ENCODE measurements at places on chromosomes 2 and 18.

DNA sequence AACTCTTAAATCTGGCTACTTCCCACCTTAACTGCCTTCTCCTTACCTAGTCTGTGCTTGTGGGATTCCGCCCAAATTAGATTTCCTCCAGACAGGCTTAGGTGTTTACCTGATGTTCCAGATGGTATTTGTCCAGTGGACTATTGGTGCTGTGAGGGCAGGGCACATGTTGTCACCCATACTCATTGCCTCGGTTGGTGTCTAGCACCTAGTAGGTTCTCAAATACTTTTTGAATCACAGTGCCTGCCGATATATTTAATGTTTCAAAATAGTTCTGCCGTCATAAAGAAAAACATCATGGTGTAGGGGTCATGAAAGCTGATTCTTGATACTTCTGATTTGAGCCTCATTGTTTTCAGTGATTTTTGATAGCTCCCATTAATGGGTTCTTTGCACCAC, 1.1 kb downstream of the SEPTIN2 start:
- no peak for DNase-seq

DNA sequence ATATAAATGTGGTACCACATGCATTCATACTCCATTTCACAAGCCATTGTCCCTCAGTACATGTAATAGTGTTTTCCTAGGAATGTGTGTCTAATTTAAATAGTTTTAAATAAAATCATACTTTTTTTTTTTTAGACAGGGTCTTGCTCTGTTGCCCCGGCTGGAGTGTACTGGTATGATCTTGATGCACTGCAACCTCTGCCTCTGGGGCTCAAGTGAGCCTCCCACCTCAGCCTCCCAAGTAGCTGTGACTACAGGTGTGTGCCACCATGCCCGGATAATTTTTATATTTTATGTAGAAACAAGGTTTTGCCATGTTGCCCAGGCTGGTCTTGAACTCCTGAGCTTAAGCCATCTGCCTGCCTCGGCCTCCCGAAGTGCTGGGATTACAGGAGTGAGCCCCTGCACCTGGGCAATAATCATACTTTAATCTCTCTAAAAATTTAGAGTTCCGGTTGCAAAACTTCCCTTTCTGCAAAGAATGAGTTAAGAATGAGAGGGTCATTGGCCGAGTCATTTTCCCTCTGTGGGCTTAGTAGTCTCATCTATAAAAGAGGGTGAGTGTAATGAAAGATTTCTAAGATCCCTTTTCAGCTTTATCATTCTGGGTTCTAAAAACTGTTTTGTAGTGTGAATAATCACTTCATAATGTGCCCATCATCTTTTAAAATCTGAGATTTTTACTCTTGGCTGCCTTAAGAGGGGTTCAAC, 116.0 kb upstream of the PELI1 start:
- no peak for DNase-seq

DNA sequence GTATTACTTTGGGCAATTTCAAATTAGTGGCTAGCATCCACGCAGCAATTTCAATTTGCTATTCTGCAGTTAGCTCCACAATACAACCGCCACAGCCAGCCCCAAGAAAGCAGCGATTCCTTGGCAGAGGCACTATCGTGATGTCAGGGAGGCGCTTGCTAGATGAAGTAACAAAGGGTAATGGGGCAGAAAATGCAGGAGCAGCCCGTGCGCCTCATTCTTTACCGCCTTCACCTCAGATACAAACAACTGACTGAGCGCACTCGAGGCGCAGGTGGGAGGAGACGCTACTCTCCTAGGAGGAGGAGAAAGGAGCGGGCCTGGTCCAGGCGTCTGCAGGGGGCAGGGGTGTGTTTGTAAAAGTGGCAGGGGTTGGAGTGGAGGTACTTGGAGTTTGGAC, 76.9 kb upstream of the ASB18 start:
- no peak for DNase-seq

GRCh38 chr2:191690327-191690726, 12.4 kb downstream of the NABP1 start:
- no peak for DNase-seq

GRCh38 chr2:71886241-71886640, 261.4 kb downstream of the CYP26B1 start:
- no peak for DNase-seq

- no peak for DNase-seq
Observed at GRCh38 chr2:129117434-129117833, 798.8 kb upstream of the HS6ST1 start.

DNA sequence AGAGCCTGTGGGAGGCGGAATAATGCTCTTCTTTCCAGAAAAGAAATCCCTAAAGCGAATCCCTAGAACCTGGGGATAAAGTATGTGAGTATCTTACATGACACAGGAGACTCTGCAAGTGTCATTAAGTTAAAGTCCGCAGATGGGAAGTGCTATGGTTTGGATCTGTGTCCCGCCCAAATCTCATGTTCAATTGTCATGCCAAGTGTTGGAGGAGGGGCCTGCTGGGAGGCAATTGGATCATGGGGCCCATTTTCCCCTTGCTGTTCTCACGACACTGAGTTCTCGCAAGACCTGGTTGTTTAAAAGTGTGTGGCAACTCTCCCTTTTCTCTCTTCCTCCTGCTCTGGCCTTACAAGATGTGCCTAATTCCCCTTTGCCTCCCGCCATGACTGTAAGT, 207.8 kb downstream of the MYT1L start:
- DNase-seq: no peak

DNA sequence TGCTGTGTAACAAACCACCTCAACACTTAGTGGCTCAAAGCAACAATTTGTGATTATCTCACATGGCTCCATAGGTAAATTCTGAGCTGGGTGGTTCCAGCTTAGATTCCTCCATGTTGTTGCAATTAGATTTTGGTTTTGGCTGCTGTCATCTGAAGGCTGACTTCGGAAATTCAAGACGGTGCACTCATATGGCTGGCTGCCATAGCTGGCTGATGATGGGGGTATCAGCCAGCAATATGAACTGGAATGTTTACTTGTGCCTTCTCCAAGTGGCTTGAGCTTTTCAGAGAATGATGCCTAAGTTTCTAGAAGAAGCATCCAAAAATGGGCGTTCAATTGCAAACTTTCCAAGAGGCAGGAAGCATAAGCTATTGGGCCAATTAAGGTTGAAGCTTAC, 213.1 kb downstream of the GCA start:
- no peak for DNase-seq

- no peak for DNase-seq
Observed at GRCh38 chr2:9164112-9164608, 42.5 kb upstream of the ASAP2 start.

DNA sequence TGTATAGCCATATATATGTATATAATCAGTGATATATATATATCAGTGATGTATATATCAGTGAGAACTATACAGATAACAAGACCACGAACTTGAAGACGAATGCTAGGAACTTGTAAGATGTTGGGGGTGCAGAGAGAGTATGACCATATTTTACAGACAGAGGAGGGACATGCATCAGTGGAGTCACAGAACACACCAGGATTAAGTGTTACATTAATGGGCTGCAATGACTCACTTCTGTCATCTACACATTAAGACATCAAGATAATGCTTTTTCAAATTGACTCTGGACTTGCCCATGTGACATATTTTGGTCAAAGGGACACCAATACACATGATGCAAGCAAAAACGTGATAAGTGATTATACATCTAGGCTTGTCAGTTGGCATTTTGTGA, 501.0 kb downstream of the LRRTM4 start:
- no peak for DNase-seq

- DNase-seq: no peak
Observed at GRCh38 chr18:42850174-42851083, 265.1 kb downstream of the RIT2 start.

- no peak for DNase-seq
Observed at GRCh38 chr2:222969491-222969890, 82.5 kb upstream of the KCNE4 start.

DNA sequence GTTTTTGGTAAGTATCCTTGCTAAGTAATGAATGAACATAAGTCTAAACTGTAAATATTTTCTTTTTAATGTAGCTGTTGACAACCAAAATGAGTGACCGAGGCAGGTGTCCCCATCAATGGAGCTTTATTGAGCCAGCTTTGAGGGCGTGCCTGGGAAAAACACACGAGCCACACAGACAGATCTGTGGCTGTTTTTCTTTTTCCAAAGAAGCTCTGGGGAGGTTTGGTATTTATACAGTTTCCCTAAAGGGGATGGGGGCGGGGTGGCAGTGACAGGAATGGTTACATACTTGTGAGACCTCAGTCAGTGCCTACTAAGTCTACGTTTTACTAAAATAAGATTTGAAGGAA, 11.2 kb downstream of the DBI start:
- DNase-seq: no peak

- DNase-seq: no peak
Observed at GRCh38 chr2:234840336-234840735, 111.5 kb upstream of the SH3BP4 start.

- no peak for DNase-seq
Observed at GRCh38 chr18:14975431-14975830, 227.5 kb downstream of the ANKRD30B start.

- no peak for DNase-seq
Observed at GRCh38 chr2:54630858-54631497, 92.5 kb upstream of the EML6 start.

DNA sequence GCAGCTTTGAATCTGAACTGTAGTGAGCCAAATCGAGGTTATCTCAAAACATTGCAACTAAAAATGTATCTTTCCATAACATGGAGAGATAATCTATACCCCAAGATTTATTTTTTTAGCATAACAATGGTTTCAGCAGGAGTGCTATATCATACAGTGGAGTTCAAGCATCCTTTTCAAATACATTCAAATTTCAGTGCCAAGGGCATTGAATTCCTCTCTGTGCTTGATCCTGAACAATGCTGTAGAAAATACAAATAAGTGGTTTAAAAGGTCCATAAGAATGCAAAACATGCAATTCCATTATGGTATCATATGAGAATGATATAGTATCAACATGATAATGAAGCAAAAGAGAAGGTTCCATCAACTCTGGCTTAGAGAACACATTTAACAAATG, 201.7 kb downstream of the TXNL1 start:
- no peak for DNase-seq

GRCh38 chr2:106165029-106165428, 29.1 kb downstream of the UXS1 start:
- DNase-seq: no peak

DNA sequence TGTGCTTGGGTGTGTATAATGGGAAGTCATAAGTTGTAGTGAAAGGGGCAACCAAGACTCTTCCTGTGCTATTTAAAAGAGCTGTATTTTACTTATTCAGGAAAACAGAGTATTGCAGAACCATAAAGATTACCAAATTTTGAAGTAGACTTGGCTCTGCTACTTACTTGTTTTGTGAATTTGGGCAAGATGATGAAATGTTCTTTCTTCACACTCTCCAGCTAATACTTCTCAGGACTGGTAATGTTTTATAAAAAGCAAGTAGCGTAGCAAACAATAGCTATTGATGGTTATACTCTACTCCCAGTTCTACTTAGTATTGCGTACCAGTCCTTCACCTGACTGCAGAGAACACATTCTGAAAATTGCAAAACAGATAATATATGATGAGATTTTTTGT, 374.1 kb downstream of the ARHGAP15 start:
- no peak for DNase-seq

GRCh38 chr18:60176259-60176658, 196.3 kb downstream of the MC4R start:
- no peak for DNase-seq

GRCh38 chr2:188199716-188200128, 92.0 kb upstream of the GULP1 start:
- DNase-seq: no peak

- DNase-seq: no peak
Observed at GRCh38 chr2:196798980-196799379, 503 bp downstream of the GTF3C3 start.

DNA sequence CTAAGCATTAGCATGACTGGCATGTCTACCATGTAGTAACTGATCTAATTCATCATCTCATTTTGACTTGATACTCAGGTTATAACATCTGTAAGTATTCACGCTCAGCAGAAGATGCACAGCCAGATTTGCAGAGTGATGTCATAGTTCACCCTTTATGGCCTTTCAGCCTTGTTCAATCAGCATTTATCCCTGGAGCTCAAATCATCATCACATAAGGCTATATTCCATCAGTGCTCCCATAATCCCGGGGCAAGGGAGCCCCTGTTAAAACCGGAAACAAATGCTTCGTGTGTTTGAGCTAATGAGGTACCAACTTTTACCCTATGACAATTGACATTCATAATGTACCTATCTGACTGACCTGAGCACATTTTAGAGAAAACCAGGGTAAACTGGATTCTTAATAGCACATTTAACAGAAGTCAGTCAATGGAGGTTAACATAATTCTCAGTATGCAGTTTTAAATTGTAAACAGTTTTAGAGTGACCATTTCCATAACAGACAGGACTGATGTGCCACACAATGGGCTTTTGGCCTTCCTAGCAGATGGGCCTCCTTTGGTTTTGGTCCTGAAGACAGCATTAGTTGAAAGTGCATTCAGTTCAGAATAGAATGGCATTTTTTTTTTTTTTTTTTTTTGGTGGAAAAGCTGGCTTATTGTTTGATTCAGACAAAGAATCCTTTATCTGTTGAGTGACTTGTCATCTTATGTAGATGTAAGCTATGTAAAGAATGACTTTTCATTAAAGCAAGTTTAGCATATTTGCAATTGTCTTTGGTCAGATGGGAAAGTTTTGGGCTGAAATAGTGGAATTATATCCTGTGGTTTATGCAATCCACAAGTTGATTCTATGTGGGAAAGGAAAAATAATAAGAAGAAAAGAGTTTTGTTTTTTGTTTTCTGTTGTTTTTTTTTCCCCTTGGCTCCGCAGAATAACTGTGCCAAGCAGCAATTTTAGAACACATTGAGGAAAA, 866.0 kb upstream of the ACVR2A start:
- DNase-seq: no peak

DNA sequence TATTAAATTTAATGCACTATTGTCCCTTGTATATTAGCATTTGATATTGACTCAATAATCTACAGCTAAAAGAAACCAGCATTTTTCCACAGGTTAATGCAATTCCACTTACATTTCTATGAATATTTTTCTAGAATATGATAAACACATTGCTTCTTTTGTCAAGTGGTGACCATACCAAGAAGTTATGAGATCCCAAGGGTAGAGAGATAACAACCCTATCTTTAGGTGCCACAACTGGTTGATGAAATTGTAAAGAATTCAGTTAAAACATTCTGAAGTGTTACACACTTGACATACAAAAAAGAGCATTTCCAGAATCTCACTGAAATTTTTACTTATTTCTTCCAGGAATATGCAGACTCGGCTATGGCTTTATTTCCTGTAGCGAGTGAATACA, 56.0 kb downstream of the ABCG8 start:
- no peak for DNase-seq

DNA sequence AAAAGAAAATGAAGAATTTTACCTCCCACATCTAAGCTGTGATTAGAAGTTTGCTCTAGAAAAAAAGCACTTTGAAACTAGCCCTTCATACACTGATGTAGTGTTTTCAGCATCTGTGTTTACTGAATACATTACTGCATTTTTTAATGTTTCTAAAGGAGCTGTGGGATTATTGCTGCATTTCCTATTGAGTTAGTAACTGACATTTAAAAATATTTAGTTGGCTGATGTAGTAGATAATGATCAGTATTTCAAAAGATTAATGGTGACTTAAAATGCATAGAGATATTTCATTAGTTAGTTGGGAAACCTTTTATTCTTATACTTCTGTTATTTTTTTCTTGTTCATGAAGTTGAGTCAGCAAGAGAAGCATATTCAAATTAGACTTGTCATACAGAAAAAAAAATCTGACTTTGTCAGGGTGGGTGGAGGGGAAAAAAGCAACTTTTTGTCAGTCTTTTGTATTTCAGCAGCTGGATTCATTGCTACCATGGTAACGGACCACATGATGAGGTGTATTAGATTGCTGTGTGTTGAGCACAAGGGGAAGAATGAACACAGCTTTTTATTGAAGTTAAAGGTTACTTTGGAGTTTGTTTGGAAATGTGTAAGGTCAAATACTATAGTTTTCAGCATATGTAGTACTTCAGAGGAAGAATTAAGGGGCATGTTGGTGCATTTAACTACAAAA, at the start of gene DTNA:
TSS of gene DTNA (plus strand) at position 549 of the 692 bp plus-strand sequence. CDS start 45,679 bp downstream, outside the sequence.
- DNase-seq: no peak

All from NCI-H1694 (cell line).